ENCODE measurements at places on chromosomes 4 and X.

DNA sequence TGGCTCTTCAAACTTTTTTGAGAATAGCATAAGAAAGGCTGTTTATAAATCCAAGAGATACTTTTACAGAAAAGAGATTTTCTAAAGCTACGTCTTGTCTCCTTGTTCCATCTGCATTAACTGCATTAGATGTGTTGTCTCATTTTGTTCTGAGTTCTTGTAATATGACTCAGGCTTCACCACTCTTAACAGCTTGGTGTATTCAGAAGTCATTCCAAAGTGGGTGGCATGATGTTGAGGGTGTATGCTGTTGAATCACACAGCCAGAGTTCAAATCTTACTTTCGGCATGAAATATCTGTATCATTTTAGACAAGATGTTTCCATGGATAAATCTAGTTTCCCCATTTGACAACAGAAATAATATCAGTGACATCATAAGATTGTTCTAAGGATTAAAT lies 30.1 kb downstream of the SYTL5 start:
- no peak for DNase-seq

DNA sequence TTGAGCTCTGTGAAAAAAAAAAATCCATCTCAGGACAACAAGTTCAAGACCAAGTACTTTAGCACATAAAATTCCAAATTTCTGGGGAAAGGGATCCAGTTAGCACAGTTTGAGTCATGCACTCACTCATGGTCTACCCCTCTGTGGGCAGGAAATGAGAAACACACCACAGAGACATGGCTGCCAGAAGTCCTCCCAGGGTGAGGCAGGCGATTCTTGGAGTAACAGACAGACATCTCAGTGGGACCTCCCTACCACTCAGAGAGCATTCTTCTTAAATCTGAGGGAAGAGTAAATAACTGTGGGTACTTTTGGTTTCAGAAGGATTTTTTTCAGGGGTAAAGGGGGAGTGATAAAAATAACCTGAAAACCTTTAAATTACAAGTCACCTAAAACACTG lies 14.1 kb downstream of the CXCL1 start:
- no peak for DNase-seq

DNA sequence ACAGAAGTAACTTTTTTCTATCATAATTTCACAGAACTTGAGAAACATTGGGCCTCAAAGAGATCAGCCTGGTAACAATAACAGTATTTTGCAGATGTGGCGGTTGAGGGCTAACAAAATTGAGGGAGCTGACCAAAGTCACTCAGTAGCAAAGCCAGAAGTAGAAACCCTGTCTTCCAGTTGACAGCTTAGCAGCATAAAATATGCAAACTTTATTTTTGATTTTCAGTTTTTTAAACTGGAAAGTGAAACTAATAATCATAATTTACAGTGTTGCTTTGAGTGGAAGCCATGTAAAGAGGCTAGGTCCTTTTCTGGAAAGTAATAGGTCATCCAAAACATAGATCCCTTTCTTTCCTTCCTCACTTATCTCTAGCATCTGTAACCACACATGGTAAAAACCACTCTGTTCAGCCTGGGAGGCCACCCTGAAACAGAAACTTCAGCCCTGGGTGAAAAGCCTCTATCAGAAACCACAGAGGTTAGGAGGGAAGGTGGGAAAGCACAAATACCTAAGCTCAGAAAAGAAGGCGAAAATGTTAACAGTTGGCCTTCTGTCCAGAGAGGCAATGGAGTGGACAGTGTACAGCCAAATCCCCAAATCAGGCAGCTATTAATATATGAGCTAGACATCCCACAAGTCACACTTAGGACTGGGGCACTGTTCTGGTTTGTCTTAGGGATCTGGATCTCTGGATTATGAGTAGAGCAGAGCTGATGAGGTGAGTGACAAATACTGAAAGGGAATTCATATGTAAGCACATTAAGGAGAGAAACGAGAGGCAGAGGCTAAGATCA lies 61.1 kb upstream of the ARSJ start:
- DNase-seq = no peak

GRCh38 chr4:11496351-11496829 lies 67.7 kb upstream of the HS3ST1 start:
- no peak for DNase-seq

GRCh38 chr4:87688316-87688715 lies 38.2 kb downstream of the DMP1 start:
- DNase-seq = no peak

DNA sequence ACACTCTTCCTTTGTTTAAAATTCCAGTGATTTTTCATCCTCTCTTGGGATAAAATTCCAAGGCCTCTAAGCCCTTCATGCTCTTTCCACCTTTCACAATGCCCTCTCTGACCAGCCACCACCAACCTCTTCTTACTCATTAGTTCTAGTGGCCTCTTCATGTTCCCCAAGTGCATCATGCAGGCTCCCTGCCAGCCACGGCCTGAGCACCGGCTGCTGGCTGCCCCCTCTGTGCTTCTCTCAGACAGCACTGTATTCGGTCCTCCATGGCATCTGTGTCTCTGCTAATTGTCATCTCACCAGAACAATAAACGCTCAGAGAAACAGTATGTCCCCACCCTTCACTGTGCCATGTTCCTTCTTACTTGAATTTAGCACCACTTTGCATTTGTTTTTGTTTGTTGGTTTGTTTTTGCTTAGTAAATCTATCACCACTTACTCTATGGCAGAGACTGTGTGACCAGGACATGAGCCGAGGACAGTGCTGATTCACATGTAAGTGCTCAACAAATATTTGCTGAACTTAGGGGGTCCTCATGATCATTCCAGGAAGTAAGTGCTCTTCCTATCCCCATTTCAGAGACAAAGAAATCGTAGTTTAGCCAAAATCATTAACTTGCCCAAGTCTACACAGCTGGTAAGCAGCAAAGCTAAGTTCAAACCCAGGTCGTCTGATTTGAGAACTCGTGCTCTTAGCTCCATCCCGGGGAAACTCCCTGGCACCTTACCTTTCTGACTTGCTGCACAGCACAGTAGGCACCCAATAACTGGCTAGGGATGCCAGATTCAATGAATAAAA lies 77.1 kb upstream of the UCP1 start:
- no peak for DNase-seq

- no peak for DNase-seq
Measured at GRCh38 chr4:63757929-63758328, 651.3 kb downstream of the TECRL start.

DNA sequence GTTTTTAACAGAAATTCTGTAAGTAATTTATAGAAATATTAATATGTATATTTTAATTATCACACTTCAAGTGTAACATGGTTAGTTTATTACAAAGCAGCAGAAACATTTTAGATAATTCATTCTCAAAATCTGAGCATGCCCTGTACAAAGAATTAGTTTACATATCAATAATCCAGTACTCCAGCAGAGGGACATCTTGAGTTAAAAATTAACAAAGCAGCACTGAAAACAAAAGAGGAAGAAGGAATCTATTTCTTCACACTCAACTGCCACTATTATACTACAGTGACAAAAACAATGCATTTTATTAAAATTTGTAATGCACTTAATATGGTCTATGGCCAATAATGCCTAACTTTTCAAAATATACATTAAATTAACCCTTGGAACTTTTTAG lies 179.1 kb upstream of the KLHL4 start:
- DNase-seq = no peak

GRCh38 chr4:81802285-81802846 lies 330.7 kb upstream of the RASGEF1B start:
- no peak for DNase-seq

- DNase-seq = no peak
Measured at GRCh38 chrX:137858106-137858505, 292.2 kb downstream of the ZIC3 start.

- no peak for DNase-seq
Measured at GRCh38 chrX:136067097-136067496, 80.2 kb upstream of the FHL1 start.

DNA sequence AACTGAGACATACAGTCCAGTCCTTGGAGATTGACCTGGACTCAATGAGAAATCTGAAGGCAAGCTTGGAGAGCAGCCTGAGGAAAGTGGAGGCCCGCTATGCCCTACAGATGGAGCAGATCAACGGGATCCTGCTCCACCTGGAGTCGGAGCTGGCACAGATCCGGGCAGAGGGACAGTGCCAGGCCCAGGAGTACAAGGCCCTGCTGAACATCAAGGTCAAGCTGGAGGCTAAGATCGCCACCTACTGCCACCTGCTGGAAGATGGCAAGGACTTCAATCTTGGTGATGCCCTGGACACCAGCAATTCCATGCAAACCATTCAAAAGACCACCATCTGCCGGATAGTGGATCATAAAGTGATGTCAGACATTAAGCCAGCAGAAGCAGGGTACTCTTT lies 20.4 kb upstream of the FRMPD3 start:
- peak; percentile 35 for DNase-seq

DNA sequence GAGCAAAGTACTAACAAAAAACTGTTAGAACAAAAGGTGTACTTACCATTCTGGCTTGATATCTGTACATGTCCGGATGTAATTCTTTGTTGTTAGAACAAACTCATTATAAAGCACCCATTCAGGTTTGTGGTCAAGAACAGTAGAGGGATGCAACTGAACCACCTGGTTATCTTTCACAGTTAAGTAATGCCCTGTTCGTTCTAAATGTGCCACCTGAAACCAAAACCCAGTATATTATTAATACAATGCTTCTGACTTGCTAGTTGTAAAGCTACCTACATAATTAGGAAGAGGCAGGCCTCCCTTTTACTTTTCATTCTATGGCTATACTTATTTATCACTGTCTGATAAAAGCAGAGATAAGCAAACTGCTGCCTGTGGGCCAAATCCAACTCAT lies 54.8 kb downstream of the DHX15 start:
- DNase-seq = no peak

DNA sequence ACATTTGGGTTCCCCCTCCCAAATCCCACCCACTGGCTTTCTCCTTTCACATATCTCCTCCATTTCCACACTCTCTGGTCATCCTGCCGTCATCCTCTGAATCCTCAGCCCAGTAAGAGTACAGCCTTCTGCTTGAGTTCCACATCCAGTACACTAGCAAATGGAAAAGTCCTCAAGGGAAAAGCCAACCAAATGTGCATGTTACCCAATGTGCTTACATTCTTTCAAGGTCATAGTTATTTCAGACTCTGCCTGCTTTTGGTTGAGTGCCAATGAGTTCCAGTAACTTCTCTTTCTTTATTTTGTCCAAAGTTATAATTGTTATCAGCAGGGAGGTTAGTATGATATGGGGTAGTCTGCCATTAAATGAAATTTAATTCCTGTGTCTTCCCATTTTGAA lies 78.1 kb downstream of the SRPX start:
- no peak for DNase-seq

DNA sequence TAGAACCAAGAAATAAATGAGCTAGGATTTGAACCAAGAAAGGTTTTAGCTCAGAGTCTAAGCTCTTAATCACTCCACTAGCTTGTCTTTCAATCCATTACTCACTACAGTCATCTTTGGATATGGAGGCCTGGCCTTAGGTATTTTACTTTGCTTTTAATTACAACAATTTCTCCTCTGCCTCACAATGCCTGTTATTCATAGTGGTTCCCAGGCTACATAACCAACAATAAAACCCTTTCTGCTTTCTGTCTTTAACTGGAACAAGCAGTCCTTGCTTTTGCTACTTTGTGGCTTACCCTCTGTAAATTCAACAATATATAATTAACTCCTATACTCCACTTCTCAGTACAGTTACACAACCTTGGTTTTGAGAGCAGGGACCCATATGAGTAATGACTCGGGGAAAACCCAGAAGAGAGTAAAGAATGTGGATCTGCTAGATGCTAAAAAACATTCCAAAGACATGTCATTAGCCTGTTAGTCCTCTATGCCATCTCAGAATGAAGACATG lies 94.7 kb upstream of the NAP1L5 start:
- DNase-seq = no peak

DNA sequence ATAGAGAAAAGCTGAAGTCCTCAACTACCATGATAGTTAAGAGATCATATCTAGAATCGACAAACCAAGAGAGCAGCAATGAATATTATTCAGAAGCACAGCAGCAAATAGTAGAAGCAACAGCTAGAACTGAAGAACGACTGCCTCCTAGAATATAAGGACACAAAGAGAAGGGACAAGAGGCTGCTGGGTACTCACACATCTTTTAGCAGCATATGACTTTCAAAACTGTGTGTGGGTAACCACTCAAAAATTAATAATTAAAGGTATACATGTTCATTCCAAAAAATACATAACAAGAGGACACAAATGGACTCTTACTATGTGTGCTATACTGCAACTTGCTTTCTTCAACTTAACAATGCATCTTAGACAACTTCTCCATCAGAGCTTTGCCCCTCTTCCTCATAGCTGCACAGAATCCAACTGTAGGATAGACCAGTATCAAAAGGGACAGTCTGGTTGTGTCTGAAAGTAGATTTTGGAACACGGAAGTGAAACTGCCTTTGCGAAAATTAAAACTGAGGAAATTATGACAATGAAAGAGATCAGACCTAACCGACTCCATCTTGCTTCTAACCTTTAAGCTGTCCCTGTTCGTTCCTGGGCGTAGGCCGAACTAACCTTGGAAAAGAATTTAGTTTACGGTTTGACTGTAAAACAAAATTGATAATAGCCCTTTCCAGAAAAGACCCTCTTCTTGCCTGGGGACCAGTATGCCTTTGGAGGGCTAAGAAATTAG lies 125.7 kb downstream of the SH3KBP1 start:
- DNase-seq = no peak

GRCh38 chr4:75142850-75143249 lies 209.9 kb downstream of the PARM1 start:
- no peak for DNase-seq

GRCh38 chr4:94208266-94208665 lies 601 bp downstream of the SMARCAD1 start:
- no peak for DNase-seq

- no peak for DNase-seq
Measured at GRCh38 chr4:165668694-165669093, 204.3 kb upstream of the TLL1 start.

DNA sequence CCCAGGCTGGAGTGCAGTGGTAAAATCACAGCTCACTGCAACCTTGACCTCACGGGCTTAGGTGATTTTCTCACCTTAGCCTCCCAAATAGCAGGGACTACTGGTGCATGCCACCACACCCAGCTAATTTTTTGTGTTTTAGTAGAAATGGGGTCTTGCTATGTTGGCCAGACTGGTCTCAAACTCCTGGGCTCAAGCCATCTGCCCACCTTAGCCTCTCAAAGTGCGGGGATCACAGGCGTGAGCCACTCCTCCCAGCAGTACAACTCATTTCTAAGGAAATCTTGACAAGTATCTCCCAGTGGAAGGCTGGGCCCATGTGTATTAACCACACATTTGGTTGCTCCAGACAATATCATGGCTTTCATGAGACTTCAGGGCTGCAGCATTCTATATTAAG lies 20.4 kb upstream of the PDLIM5 start:
- no peak for DNase-seq

DNA sequence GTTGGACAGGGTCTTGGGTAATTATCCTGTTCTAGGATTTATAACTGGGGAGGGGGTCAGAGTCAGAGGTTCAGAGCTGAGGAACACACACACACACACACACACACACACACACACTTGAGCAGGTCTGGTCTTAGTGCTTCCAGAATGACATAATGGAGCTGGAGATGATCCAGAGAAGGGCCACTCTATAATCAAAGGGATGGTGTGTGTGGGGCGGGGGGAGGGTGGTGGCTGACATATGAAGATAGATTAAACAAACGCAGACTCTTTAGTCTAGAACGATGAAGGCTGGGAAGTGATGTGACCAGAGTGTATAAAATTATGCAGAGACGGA lies 434 bp upstream of the TMEM255A start:
- DNase-seq = no peak
